AG20443 (cell line): ENCODE measurements at places on chromosomes 7 and 10.

DNA sequence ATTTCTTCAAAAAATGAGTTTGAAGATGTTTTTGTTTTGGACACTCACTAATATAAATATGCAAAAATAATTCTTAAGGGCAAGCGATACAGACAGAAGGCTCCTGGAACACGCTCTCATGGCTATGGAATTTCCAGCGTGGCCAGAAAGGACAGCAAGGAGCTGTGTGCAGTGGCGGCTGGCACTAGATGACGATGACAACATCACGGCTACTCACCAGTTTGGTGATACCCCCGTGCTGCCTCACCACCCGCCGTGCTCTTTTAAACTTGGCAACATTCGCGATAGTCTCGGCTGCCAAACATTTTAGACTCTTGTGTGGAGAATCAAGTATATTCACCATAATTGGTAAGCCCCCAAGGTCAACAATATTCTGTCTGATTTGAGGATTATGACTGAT, 54.9 kb downstream of the ODAD2 start:
- no peak for DNase-seq

GRCh38 chr10:23522345-23522744, 83.5 kb downstream of the OTUD1 start:
- no peak for DNase-seq

DNA sequence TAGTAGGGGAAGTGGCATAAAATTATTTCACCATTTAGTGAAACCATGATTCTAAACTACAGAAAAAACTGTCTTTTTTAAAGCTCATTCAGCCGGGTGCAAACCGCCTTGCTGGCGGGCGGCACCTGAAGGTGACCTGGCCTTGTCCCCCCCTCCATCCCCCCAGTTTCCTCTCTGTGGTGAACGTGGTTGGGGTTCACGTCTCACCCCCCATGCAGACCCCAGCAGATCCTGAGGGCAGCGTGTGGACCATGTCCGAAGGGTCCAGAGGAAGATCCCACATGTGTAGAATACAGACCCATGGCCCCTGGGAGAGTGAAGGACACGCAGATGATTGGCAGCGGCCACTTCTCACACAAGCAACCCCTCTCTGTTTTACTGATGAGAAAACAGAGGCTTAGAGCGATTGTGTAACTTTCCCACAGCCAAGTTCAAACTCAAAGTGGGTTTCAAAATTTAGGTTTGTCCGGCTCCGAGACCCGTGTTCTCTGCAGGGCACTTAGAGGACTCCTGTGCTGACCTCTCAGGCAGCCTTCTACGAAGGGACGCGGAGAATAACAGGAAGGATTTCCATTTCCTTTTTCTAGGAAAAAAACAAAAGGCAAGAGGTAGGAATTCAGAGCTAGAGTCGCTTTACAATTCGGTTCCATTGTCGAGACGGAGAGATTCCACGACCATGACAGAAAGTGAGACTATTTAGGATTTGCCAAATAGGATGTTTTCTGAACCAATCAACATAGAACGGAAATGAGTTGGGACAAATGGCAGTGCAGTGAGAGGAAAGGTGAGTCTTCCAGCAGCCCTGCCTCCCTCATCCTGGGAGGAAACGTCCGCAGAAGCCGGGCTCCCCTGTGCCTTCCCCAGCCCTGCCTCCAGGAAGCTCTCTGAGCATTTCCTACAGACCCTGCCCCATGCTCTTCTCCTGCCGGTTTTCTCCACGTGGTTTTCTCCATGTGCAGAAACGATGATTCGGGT, 67.6 kb upstream of the PITRM1 start:
- no peak for DNase-seq

DNA sequence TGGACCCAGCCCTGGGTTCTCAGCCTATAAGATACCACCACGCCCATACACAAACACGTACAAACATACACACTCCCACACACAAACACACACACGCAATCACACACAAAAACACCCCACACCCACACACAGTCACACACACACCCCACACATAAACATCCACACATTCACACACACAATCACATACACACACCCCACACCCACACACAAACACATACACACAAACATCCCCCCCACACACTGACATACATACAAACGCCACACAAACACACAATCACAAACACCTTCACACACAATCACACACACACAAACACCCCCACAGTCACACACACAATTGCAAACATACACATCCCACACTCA, 79.3 kb upstream of the CPXM2 start:
- no peak for DNase-seq

DNA sequence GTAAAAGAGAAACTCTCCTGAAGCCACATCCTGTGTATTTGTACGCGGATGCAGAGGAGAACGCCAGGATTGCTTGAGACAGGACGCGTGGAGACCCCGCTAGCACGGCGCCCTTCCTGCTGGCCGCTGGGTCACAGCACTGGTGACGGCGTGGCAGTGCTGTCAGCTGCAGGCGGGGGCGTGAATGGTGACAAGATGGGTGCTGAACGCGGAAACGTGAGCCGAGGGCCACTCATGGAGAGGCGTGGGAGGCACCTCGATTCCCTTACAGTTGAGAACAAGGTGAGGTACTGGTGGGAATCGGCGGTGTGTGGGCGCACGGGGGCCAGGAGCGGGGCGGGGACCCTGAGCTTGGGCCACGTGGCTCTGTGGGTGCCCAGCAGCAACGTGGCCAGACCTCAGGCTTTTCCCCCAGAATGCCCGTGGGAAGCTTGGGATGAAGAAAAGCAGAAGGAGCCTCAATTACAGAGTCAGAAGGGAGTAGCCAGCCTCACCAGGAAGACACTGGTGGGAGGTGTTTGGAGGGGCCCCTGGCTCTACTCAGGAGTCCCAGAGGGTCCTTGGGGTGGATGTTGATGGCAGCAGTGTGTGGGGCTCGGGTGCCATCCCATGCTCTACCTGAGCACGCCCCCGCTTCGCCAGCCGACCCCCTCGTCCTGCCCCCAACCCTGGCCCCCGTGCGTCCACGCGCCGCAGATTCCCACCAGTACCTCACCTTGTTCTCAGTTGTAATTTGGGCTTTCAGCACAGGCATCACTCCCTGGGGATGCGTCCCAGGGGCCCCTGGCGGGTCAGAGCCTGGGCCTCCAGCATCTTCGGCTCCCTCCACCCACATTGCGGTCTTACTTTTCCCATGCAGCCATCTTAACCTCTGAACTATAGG, 208.4 kb upstream of the TCERG1L start:
- DNase-seq: no peak
